ENCODE measurements at places on chromosomes 2 and 18.
A peak's percentile ranks its signal among the peaks of the same experiment; 100 is the strongest.

GRCh38 chr2:26846334-26847306 is 1.3 kb upstream of the DPYSL5 start:
- peak overlapping the region; percentile 71 for H3K4me3 ChIP-seq
- H3K27me3 ChIP-seq: peaks cover 74% of the 10 kb centered on the region
- no peak overlapping the region for H3K27ac ChIP-seq
- DNase-seq: peak; percentile 91

DNA sequence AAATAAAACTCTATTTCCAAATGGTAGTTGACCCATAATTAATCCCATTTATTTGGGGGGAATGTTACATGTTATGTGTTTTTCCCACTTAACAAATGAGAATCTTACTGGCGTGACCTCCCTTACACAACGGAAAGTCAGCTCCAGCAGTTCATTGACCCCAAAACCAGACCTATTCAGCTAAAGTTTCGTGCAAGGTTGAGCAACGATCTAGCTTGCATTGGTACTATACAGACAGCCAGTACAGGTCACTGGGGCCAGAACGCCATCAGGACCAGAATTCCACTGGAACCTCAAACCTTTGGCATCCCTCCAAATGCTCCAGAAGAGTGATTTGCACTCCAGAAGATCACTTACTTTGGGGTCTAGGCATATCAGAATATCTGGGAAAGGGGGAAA is 6.8 kb upstream of the CTAGE1 start:
- H3K36me3 ChIP-seq: no peaks in the 10 kb centered on the region
- no peak overlapping the region for H3K27ac ChIP-seq
- DNase-seq: no peak
- H3K4me3 ChIP-seq: no peak overlapping the region
- H3K27me3 ChIP-seq: no peaks in the 10 kb centered on the region

GRCh38 chr2:240212425-240213225 is 72.2 kb upstream of the OTOS start:
- no peaks in the 10 kb centered on the region for H3K27me3 ChIP-seq
- no peak overlapping the region for H3K27ac ChIP-seq
- DNase-seq: no peak
- H3K4me1 ChIP-seq: no peaks in the 10 kb centered on the region

- H3K36me3 ChIP-seq: no peaks in the 10 kb centered on the region
- H3K27me3 ChIP-seq: no peaks in the 10 kb centered on the region
- DNase-seq: no peak
- H3K4me3 ChIP-seq: no peak overlapping the region
These were observed 118.7 kb downstream of the CYP26B1 start for GRCh38 chr2:72028996-72029395.

- no peak overlapping the region for H3K4me3 ChIP-seq
- DNase-seq: no peak
- no peak overlapping the region for H3K27ac ChIP-seq
- no peaks in the 10 kb centered on the region for H3K27me3 ChIP-seq
- H3K36me3 ChIP-seq: no peaks in the 10 kb centered on the region
These were observed 46.8 kb upstream of the FZD5 start for GRCh38 chr2:207816546-207816945.

DNA sequence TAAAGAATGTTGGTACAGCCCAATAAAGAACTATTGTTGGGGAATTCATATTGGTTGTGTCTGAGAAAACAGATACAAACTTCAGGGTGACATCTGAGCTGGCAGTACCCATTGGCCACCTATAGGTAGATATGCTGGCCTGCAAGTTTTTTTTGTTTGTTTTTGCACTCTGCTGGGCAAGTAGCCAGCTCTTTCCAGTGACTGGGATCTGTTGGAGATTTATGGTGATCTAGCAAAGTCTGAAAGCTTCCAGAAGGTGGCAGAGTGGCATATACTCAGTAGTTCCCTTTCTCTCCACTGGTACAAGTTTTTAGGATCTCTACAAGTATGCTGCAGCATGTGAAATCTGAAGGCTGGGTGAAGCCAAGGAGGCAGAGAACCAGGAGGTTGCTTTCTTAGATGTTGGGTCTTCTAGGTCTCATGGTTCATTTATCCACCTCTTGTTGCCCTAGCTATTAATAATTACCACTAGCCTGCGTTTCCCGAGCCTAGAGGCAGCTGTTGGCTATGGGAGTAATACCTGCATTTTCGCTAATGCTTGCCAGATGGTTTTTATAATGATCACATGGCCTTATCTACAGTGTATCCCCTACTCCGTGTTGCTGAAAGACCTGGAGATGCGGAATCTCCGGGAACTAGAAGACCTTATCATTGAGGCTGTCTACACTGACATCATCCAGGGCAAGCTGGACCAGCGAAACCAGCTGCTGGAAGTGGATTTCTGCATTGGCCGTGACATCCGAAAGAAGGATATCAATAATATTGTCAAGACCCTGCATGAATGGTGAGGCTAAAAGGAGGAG is 9.5 kb downstream of the COPS7B start:
- H3K4me1 ChIP-seq: no peaks in the 10 kb centered on the region
- peaks cover 33% of the 10 kb centered on the region for H3K36me3 ChIP-seq
- H3K27me3 ChIP-seq: no peaks in the 10 kb centered on the region
- H3K4me3 ChIP-seq: no peak overlapping the region
- H3K27ac ChIP-seq: peak overlapping the region; percentile 40

All from cardiac muscle cell (in vitro differentiated cells and primary cell).